KBM-7 (cell line): ENCODE measurements at places on chromosomes 13 and 19.

GRCh38 chr19:42269478-42270345 is 660 bp downstream of the CIC start:
- no peak for DNase-seq

DNA sequence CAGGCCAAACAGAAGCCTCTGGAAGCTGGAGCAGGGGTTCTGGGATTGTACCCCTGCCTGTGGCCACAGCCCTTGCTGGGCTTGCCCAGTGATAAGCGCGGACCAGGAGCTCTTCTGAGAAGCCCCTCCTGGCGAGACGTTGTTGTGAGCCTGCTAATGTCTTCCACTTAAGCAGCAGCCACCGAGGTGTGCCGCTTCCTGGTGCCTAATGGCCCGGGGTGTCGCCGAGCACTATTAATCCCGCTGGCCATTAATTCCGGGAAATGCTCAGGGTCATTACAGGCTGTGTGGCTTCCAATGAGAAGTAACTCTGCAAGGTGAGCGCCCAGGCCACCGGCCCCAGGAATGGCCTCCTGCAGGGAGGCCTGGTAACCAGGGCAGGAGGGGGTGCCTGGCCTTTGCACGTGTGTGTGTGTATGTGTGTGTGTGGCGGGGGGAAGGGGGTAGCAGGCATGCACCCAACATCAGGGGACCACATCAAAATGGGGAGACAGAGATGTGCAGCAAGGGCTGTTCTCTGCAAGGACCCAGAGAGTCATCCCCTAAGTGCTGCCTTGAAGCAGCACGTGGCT is 175.0 kb downstream of the URI1 start:
- no peak for DNase-seq

DNA sequence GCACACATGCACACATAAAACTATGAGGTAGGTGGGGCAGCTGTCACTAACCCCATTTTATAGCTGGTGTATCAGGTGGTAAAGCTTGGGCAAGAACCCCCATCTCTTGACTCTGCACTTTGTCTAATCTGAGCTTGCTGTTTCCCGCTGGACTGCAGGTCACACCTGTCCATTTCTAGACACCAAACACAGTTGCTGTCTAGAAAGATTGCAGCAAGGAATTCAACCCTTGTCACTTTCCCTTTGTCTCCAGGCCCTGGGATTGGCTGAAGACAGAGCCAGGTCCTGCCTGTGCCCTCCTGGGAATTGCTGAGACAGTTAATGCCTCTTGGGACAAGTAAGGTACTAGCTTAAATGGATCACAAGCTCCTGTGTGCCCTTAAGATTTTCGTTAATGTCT is 83.8 kb downstream of the RNASEH2B start:
- no peak for DNase-seq

- no peak for DNase-seq
Measured at GRCh38 chr13:113433391-113433916, 19.8 kb downstream of the ADPRHL1 start.

DNA sequence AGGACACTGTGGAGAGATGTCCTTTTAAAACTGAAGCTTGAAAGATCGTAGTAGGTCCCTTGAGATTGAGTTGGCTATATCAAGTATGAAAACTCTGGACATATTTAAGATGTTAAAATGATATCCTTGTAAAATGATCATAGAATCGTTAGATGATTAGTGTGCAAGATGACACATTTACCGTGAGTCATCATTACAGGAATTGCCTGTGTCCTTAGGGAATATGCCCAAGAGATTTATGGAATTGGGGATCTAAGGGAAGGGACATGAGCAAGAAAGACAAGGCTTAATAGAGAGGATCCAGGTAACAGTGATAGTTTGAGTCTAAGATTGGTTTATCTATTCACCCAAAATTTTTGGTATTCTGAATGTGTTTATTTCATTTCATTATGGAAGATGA is 233.7 kb downstream of the GPC5 start:
- DNase-seq: no peak
